Posterior cingulate gyrus (tissue), 11 donors: ENCODE measurements at places on chromosomes 7 and 10.

DNA sequence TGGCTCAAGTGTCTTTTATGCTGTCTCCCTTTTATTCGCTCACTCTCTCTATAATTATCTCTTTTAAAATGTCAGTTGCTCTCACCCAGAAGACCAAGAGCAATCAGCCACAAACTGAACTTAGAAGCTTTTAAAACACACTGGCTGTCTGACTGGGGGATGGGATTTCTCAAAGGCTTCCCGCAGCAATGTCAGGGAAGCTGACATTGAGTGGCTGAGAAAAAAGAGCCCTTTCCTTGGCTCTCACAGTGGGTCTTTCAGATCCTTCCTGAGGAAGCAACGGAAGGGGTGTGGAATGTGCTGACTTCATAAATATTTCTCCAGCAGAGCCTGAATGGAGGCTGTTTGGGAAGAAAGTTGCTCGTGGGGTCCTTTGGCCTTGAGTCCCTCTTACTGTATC lies 445.7 kb upstream of the C7orf33 start:
- no peak for DNase-seq

DNA sequence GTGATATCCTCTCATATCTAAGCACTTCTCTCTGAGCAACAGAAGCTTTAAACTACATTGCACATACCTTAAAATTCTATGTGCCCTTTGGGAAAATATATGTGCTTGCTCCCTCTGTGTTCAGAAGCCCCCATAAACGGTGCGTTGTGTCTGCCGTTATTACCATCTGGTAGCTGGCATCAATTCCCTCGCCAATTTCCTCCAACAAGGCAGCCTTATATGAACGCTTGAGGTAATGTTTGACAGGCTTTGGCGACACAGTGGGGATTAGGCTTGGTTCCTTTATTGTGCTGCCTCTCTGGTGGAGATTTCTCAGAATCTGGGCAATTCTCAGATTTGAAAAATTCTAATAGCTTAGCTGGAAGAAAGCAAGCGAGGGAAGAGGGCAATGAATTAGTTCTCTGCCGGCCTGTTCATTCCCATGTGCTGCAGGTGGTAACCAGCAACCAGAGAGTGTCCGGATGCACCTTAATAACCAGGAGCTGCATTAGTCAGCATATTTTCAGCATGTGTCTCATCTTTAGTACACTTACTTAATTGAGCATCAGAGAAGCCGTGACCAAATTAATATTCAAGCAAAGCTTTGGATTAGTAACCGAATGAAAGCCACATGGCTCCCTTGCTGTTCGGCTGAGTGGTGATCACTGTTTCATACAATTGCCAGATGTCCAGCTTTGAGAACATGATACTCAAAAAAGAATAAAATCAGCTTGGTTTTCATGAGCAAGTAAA lies 7.3 kb upstream of the PPP1R17 start:
- no peak for DNase-seq

GRCh38 chr7:101729241-101729883 lies 88.1 kb upstream of the CUX1 start:
- DNase-seq: no peak

DNA sequence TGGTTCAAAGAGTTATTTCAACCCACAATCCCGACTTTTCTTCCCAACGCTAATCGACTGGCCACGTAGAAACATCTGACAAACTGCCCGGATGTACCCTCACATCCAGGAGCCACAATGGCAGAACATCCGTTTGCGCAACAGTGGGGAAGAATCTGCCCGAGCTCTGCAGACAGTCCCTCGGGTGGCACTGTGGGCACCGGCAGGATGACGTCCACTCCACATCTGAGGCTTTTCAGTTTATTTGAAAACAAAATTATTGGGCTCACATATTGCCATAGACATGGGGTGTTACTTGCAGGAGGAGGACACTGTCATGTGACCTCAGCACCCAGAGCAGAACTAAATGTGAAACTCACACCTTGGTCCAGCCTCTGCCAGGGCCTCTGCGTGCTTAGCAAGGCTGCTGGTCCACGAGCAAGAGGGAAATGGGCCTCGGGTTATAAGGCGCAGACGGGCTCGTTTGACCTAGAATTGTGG lies 84.1 kb downstream of the MKI67 start:
- no peak for DNase-seq

GRCh38 chr7:37432281-37432920 lies 16.3 kb downstream of the ELMO1 start:
- DNase-seq: no peak

DNA sequence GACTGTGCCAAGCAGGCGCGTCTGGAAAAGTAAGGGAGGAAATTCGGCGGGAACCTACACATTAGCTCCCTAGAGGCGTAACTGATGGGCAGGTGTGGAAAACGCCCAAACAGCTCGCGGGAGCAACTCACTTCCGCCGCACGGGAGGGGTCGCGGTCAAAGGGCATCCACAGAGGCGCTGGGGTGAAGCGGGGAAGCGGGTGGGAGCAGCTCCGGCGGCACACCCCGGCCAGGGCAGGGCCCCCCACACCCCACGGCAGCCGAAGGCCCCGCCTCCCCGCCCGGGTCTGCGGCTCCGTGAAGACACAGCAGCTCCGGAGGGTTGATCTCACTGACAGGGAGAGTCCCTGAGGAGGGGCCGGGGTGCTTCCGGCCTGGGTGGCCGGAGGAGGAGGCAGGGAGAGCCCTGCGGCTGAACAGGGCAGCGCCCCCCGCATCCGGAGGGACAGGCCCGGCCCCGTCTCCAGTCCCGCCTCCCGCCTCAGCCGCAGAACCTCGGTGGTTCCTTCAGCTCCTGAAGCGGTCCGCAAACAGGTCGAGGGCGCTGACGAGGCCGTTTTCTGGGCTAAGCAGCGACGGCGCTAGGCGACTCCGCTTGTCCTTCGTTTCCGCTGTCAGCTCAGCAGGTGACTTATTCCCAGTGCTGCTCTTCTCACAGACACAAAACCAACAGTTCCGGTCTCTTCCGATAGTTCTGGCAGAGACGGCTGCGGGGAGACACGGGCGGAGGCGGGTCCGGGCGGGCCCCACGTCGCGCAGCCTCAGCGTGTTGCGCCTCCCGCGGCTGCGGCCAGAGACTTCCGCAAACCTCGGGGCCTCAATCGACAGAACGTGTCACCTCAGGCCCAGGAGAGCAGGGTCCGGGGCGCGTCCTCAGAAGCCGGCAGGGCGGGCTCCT lies 276.1 kb downstream of the DNAJB6 start:
- DNase-seq: no peak

DNA sequence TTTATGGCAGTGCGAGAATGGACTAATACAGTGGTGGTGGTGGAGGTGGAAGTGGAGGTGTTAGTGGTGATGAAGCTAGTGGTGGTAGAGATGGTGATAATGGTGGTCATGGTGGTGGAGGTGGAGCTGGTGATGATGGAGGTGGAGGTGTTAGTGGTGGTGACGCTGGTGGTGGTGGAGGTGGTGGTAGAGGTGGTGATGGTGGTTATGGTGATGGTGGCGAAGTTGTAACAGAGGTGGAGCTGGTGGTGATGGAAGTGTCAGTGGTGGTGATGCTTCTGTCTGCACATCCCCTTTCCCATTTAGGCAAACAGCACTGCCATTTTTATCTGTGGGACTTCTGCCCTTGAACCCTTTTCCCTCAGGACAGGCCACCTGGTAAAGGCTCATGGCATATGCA lies 7.4 kb upstream of the PTPRN2 start:
- DNase-seq: no peak

DNA sequence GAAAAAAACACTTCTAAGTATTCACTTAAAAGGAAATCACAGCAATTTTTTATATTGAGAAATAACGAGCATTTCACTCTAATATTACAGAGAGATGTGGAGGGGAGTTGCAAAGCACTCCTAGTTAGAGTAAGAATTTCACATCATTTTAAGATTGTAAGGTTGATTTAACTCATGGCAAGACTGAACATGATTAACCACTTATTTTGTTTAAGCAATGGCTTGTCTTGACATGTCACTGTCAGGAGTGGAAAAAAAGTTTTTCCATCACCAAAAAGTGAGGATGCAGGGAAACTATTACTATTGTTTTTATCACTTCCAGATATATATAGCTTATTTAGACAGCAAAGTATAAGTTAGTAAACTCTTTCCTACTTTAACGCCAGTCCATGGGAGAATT lies 27.1 kb downstream of the CD36 start:
- no peak for DNase-seq

GRCh38 chr7:157989589-157989988 lies 598.0 kb downstream of the PTPRN2 start:
- no peak for DNase-seq
